Adrenal gland (tissue), 19 donors: ENCODE measurements at places on chromosomes 5 and 9. TPM values are rescaled to one million over a fixed set of nuclear protein-coding genes. Genes with fewer than 3 reads are reported as not detected.

ENTREP1 gene
- 5.3 TPM for total RNA-seq

DNA sequence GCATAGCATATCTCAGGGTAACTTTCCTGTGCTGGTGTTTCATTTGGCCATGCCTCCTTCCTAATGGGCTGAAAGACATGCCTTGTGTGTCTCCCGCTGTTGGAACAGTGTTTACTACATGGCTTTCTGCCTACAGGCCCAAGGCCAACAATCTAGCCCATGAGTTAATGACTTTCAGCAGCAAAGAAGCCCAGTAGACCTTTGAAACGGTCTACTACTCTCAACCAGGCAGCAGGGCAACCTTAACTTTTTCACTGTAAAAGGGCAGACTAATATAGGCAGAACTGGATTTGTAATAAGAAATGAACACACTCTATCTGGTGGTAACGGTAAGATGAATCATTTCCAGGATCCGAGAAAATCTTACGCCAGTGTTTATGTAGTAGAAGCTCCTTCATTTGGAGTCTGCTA lies 21.0 kb downstream of the C5orf15 start:
- DNase-seq: no peak

GRCh38 chr9:111405701-111406100 lies 75.7 kb upstream of the OR2K2 start:
- DNase-seq: no peak

- DNase-seq: no peak
Measured at GRCh38 chr9:116501871-116502270, 185.2 kb upstream of the TRIM32 start.

- no peak for DNase-seq
Measured at GRCh38 chr9:94581728-94582127, 11.9 kb downstream of the FBP2 start.

- no peak for DNase-seq
Measured at GRCh38 chr5:56319526-56320181, 86.5 kb upstream of the ANKRD55 start.

DNA sequence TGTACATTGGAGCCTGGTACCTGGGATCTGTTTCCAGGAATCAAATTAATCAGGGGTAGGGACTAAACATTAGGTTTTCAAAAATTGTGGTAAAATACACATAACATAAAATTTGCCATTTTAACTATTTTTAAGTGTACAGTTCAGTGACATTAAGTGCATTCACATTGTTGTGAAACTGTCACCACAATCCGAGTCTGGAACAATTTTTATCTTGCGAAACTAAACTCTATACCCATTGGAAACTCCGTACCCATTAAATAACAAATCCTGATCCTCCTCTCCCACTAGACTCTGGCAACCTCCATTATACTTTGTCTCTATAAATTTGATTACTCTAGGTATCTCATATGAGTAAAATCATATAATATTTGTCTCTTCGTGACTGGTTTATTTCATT lies 486.2 kb downstream of the GADD45G start:
- DNase-seq: no peak
